ENCODE measurements at places on chromosomes 2 and 18. TPM values are rescaled to one million over a fixed set of nuclear protein-coding genes. Genes with fewer than 3 reads are reported as not detected.

The TCF7L1 gene
- 16.5 TPM for polyA plus RNA-seq

The GULP1 gene
- 17.9 TPM for polyA plus RNA-seq

The MEMO1 gene
- polyA plus RNA-seq: 29.8 TPM

The CKAP2L gene
- 0.16 TPM for polyA plus RNA-seq

The GALNT5 gene
- polyA plus RNA-seq: 0.01 TPM

The ARHGAP25 gene
- polyA plus RNA-seq: 1.4 TPM

The KCNE4 gene
- 8.2 TPM for polyA plus RNA-seq

The POTEF gene
- polyA plus RNA-seq: not detected

The KCNJ3 gene
- polyA plus RNA-seq: 0.41 TPM

The APOB gene
- 0.12 TPM for polyA plus RNA-seq

The HOXD3 gene
- 0.22 TPM for polyA plus RNA-seq

The KCNIP3 gene
- polyA plus RNA-seq: 2.4 TPM

The CPSF3 gene
- 7.3 TPM for polyA plus RNA-seq

The COL5A2 gene
- 8.0 TPM for polyA plus RNA-seq

The HSPE1 gene
- polyA plus RNA-seq: 75.1 TPM

The DLGAP1 gene
- polyA plus RNA-seq: 0.09 TPM

The MC5R gene
- not detected for polyA plus RNA-seq

The TDRD15 gene
- not detected for polyA plus RNA-seq

The CRIM1 gene
- 15.9 TPM for polyA plus RNA-seq

The CNDP1 gene
- polyA plus RNA-seq: not detected

The CFAP65 gene
- polyA plus RNA-seq: 0.03 TPM

The KCNK3 gene
- 2.8 TPM for polyA plus RNA-seq

The C2orf66 gene
- polyA plus RNA-seq: not detected

The RGPD3 gene
- 0.11 TPM for polyA plus RNA-seq

The MC2R gene
- polyA plus RNA-seq: not detected

The AMER3 gene
- 0.11 TPM for polyA plus RNA-seq

The SCYGR7 gene
- polyA plus RNA-seq: not detected

The FMNL2 gene
- 22.3 TPM for polyA plus RNA-seq

The ASXL3 gene
- polyA plus RNA-seq: 0.11 TPM

The ANKRD30BL gene
- polyA plus RNA-seq: not detected

The GAREM2 gene
- polyA plus RNA-seq: 1.7 TPM

The KIAA2012 gene
- polyA plus RNA-seq: 0.11 TPM

The TRIB2 gene
- 31.6 TPM for polyA plus RNA-seq

The RHOB gene
- polyA plus RNA-seq: 963 TPM

The UGT1A8 gene
- not detected for polyA plus RNA-seq

The B4GALT6 gene
- polyA plus RNA-seq: 1.9 TPM
